H9 (cell line): ENCODE measurements at places on chromosomes 3 and 15.

DNA sequence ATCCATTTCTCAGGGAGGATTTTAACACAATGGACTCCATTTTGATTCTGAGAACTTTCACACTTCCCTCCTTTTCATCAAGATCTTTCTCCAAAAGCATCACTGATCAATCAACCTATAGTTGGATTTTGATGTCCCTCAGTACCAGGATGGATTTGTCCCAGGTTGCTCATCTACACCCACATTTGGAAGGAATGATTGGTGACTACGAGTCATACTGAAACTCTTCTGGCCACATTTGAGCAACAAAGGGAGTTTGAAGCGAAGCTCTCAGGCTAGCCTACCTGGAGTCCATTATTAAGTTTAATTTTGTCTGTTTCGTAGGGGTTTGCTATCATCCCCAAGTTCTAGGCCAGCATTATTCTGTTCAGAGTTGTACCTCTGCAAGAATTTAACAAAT is 31.3 kb upstream of the ATP8B4 start:
- no peak for DNase-seq

GRCh38 chr3:60553144-60553543 is 698.1 kb downstream of the FHIT start:
- no peak for DNase-seq

DNA sequence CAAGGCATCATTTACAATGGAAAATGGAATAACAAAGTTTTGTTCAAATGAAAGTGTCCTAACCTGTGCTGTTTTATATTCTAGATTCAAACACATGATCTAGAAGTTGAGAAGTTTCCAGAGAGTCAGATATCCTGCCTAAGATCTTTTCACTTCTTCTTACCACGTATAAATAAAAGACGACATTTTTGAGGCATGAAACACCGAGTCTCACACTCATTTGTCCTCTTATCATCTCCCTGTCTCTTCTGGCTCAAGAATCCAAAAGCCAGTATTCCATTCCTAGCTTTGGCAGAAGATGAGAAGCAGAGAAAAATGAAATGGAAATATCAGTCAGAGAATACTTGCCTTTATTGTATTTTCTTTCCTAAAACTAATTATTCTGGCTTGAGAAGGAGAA is 738.6 kb upstream of the NR2F2 start:
- no peak for DNase-seq

DNA sequence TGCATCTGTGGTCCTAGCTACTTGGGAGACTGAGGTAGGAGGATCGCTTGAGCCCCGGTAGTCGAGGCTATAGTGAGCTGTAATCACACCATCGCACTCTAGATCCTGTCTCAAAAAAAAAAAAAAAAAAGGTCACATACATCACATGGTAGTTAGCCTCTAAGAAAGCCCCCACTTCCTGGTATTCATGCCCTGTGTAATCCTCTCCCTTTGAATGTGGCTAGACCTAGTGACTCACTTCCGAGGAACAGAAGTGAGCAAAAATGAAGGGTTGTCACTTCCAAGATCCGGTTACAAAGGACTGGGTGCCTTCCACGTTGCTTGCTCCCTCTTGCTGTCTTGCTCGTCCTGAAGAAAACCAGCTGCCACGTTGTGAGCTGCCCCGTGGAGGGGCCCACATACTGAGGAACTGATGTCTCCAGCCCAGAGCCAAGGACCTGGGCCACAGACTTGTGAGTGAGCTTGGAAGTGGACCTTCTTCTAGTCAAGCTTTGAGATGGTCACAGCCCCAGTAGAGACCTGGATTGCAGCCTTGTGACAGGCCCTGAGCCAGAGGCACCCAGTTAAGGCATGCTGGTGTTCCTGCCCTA is 12.6 kb upstream of the LCTL start:
- DNase-seq = no peak

- peak; percentile 37 for DNase-seq
Observed at GRCh38 chr3:25686766-25687165, 22.1 kb upstream of the TOP2B start.

DNA sequence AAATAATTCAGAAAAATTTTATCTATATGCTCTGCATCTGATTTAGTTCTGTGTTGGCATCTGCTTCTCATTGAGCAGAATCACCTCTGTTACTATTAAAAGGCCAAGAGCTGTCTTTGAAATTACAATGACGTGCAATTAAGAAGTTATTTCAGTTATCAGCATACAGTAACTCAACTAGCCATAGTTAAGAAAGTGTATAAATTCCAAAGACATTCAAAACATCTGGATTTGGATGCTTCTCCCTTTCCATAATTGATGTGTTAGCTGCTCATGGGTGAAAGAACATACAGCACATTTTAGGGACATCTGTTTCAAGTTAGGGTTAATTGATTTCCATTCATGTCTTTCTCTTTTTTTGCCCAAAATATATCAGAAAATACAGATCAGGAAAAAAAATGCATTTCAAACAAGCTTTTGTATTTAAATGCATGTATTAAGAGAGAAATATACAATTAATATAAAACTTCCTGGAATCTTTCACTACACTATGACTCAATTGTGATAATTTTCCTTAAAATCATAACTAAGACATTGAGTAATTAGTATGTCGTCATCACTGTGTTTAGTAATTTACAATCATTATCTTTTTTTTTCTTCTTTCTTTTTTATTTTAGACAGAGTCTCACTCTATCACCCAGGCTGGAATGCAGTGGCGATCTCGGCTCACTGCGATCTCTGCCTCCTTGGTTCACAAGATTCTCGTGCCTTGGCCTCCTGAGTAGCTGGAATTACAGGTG is 82.7 kb upstream of the MBNL1 start:
- DNase-seq = no peak

DNA sequence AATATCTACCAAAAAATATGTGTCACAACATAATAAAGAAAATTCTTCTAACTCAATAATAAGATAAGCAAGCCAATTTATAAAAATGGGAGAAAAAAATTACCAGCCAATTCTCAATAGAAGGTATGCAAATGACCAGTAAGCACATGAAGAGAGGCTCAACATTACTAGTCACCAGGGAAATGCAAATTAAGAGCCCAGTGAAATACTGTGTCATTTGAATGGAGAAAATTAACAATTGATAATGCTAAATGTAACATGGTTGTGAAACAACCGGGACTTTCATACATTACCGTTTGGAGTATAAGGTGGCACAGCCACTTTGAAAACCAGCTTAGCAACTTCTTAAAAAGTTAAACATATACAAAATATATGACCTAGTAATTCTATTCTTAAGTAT is 460.7 kb downstream of the IGSF11 start:
- no peak for DNase-seq

DNA sequence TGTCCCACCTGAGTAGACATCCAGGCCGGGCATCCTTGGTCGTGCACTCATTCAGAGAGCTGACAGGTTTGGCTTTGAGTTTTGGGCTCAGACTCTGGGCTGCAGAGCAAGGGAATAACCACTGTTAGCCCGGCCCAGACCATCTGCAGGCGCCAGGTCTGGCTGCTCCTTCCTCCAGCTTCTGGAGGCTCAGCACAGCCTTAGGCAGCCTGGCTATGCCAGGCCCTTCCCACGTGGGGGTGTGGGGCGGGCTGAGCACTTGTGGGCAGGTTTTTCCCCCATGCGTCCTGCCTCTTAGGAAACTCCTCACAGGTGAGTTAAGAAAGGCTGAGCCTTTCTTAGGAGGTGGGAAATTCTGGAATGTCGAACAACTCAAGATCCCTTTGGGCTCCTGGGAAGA is 11.2 kb downstream of the PLA2G4B start:
- DNase-seq = no peak

DNA sequence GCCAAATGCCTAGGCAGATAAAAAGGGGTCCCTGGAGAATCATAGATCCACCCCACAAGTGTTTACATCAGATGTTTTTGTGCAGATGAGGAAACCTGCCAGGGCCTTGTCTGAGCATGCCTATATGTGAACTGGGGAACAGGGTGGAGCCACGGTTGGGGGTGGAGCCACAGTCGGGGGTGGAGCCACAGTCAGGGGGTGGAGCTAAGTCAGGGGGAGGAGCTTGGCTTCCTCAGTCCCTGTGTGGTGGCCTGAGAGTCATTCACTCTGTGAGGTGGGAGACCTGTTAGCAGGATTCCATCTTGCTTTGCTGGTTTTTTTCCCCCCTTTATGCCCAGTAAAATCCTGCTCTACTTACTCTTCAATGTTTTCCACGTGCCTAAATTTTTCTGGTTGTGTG is 57.8 kb upstream of the TGFBR2 start:
- DNase-seq = peak; percentile 77

- DNase-seq = no peak
Observed at GRCh38 chr3:194536871-194537637, 50.3 kb upstream of the ATP13A3 start.

DNA sequence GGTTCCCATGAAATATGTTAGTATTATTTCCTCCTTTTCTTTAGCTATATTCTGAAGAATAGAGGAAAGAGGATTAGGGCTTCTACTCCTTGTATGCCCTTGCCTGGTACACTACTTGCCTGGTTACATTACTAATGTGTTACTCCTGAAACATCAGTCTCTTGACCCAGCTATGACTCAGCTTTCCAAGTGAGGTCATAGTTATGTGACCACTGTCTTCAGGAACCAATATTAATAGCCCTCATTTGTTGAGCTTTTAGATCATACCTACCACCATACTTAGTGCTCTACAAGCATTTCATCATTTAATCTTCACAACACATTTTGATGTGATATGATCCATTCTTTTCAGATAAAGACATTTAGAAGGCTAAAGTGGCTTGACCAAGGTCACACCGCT is 60.3 kb downstream of the CMSS1 start:
- no peak for DNase-seq

GRCh38 chr15:74403991-74404563 is 29.7 kb downstream of the SEMA7A start:
- no peak for DNase-seq

DNA sequence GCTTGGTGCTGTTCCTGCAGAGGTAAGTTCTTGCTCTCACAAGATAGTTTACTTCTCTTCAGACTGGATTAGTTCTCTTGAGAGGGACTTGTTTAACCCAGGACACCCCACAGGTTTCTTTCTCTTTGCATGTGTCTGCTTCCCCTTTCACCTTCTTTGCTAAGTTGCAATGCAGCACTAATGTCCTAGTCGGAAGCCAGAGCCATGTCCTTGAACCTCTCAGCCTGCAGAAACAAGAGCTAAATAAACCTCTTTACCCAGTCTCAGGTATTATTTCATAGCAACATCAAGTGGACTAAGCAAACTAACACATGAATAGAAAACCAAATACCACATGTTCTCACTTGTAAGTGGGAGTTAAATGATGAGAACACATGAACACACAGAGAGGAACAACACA is 915.2 kb downstream of the NSUN3 start:
- no peak for DNase-seq

DNA sequence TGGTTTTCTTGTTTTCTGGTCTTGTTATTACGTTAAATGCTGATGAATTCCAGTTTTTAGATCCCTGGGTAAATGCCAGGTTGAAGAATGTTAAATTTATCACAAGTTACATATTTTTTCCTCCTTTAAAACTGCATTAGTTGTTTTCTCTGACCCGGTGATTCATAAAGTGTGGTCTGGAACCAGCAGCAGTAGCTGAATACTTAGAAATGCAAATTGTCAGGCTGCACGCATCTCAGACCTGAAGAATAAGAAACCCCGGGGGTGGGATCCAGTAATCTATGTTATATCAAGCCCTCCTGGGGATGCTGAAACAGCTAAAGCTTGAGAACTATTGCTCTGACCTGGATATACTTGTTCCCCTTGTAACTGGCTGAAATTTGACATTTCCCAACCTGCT is 69.1 kb downstream of the PEX5L start:
- DNase-seq = no peak

- no peak for DNase-seq
Observed at GRCh38 chr15:40204100-40204499, 34.8 kb upstream of the PAK6 start.
